Upper lobe of left lung (tissue), 6 donors: ENCODE measurements at places on chromosomes 16 and 17. TPM values are rescaled to one million over a fixed set of nuclear protein-coding genes. Genes with fewer than 3 reads are reported as not detected.

DNA sequence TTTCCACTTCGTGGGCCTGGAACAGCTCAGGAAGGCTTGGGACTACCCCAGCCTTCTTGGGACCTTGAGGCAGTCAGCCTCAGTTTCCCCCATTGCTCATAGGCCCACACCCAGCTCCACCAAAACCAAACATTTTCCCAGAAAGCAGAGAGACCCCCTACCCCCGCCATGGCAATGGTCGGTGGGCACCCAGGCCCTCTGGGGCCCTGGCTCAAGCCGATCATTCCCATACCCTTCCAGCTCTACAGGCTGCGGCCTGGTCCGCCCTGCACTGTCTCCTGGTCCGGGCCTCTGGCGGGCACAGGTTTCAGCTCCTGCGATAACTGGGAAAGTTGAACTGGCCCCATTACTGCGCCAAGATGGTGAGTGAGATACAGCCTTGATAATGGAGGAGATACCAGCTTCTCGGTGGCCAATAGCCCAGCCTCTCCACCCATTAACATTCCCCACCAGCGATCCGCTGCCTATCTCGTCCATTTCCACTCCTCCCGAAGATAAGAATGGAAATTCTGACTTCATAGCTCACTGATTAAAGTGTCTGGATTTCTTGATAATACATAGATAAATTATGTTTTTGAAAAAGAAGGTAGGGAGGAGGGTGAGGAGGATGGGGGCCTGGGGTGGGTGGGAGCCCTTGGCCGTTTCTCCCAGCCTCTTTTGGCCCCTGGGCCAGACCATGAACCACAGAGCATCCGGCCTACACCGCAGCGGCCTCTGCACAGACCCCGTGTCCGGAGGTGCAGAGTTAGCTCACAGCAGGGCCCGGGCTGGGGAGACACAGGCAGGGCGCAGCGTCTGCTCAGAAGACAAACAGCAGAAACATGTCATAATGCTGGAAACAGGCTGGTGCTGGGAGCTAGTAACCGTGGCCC, 11.6 kb downstream of the ZFPM1 start:
- H3K4me1 ChIP-seq, result peaks cover 8% of the 10 kb centered on the region
- no peaks in the 10 kb centered on the region for H3K27me3 ChIP-seq
- H3K36me3 ChIP-seq, result no peaks in the 10 kb centered on the region
- H3K4me3 ChIP-seq, result no peak overlapping the region
- no peak for DNase-seq

- H3K27ac ChIP-seq, result peak within 1 kb of the TSS; percentile 86
- H3K4me1 ChIP-seq, result no peaks in the 10 kb centered on the region
- H3K4me3 ChIP-seq, result peak within 1 kb of the TSS; percentile 77
- peak; percentile 93 for DNase-seq
- H3K36me3 ChIP-seq, result no peaks in the 10 kb centered on the region
- H3K27me3 ChIP-seq, result no peaks in the 10 kb centered on the region
Measured at GRCh38 chr16:55508941-55509931, at the start of gene LPCAT2. LPCAT2 (plus strand) TSS chr16:55509072; CDS start chr16:55509182, 110 bp downstream.

- H3K4me1 ChIP-seq, result peaks cover 15% of the 10 kb centered on the region
- H3K27ac ChIP-seq, result no peak overlapping the region
- H3K36me3 ChIP-seq, result no peaks in the 10 kb centered on the region
- DNase-seq, result no peak
Measured at GRCh38 chr17:17414341-17414805, 62.4 kb upstream of the MED9 start.

DNA sequence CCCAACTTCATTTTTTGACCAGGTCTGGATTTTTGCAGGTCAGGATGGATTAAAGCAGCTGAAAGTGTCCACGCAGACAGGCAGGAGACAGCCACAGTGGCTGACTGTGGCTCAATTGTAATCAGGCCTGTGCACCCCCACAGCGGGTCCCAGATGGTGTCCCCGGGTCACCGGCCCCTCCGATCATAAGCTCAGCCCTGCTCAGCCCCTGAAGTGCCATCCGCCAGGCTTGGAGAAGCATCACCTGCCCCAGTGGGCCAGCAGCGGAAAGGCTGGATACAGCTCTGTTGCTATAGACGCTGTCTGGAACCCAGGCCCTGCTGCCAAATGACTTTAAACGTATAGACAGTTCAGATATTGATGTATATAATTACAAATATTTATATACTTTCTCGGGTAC, 60.6 kb downstream of the RPH3AL start:
- peaks cover 6% of the 10 kb centered on the region for H3K36me3 ChIP-seq
- no peaks in the 10 kb centered on the region for H3K27me3 ChIP-seq
- no peak overlapping the region for H3K4me3 ChIP-seq
- DNase-seq, result peak; percentile 12

The SLC2A4 gene
- total RNA-seq, result 1.1 TPM

DNA sequence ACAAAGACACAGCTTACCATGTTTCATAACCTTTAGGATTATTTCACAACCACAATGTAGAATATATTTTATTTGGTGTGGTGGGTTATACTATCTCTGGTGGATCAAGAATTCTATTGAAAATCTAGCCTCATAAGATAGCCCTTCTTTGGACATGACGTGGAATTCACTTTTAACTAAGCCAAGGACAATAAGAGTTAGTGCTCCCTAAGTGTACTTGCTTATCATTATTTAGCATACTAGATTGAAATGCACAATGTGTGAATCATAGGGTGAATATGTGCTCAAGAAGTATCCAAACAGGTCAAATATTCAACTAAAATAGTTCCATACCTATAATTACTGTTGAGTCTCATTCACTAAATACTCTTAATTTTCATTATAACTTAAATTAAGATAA, 1179.5 kb upstream of the GOT2 start:
- no peaks in the 10 kb centered on the region for H3K27me3 ChIP-seq
- no peaks in the 10 kb centered on the region for H3K36me3 ChIP-seq
- H3K4me3 ChIP-seq, result no peak overlapping the region

- H3K27me3 ChIP-seq, result no peaks in the 10 kb centered on the region
- DNase-seq, result no peak
- H3K36me3 ChIP-seq, result no peaks in the 10 kb centered on the region
- no peak overlapping the region for H3K27ac ChIP-seq
- no peaks in the 10 kb centered on the region for H3K4me1 ChIP-seq
- H3K4me3 ChIP-seq, result no peak overlapping the region
Measured at GRCh38 chr17:53607475-53607874, 215.3 kb upstream of the KIF2B start.

The CRYBA1 gene
- not detected for total RNA-seq

- H3K27me3 ChIP-seq, result peaks cover 52% of the 10 kb centered on the region
- DNase-seq, result no peak
- H3K36me3 ChIP-seq, result no peaks in the 10 kb centered on the region
- no peak overlapping the region for H3K4me3 ChIP-seq
- H3K27ac ChIP-seq, result no peak overlapping the region
Measured at GRCh38 chr17:2051933-2052559, 2.9 kb upstream of the HIC1 start.

The ZFPM1 gene
- 5.8 TPM for total RNA-seq

The CBX1 gene
- 28.4 TPM for total RNA-seq

DNA sequence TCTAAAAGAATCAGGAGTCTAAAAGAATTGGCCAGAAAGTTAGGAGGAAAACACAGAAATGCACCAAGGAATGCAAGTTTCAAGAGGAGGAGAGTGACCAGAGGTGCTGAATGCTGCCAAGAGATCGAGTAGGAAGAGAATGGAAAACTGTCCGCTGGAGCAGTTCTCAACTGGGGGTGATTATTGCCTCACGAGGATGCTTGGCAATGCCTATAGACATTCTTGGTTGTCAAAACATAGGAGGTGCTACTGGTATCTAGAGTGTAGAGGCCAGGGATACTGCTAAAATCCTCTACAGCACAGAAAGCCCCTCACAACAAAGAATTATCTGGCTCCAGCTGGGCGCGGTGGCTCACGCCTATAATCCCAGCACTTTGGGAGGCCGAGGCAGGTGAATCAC, 82.1 kb upstream of the NOL11 start:
- H3K4me3 ChIP-seq, result no peak overlapping the region
- H3K27me3 ChIP-seq, result no peaks in the 10 kb centered on the region
- peaks cover 4% of the 10 kb centered on the region for H3K36me3 ChIP-seq
- no peak overlapping the region for H3K27ac ChIP-seq

- no peak overlapping the region for H3K4me3 ChIP-seq
- H3K27me3 ChIP-seq, result no peaks in the 10 kb centered on the region
- no peak overlapping the region for H3K27ac ChIP-seq
Measured at GRCh38 chr16:72189865-72190371, 18.0 kb upstream of the PMFBP1 start.

DNA sequence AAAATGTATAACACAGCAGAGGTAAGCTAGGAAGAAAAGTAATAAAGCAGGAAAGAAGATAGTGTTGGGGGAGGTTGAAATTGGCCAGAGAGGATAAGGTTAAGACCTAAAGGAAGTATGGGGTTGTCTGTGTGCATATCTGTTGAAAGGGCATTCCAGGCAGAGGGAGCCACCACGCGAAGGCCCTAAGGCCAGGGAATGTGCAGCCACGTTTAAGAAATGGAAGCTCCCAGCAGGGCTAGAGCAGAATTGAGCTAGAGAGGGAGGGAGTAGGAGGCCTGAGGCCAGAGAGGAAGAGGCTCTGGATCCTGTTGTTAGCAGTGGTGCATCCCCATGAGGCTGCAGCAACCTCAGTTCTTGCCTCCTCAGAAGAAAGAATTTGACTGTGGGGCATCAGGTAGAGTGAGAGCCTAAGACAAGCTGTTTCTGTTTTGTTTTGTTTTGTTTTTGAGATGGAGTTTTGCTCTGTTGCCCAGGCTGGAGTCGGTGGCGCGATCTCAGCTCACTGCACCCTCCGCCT, 59.0 kb upstream of the CACNG5 start:
- H3K4me1 ChIP-seq, result peaks cover 12% of the 10 kb centered on the region
- no peaks in the 10 kb centered on the region for H3K36me3 ChIP-seq
- H3K4me3 ChIP-seq, result no peak overlapping the region
- no peak for DNase-seq

- no peaks in the 10 kb centered on the region for H3K27me3 ChIP-seq
- no peak overlapping the region for H3K27ac ChIP-seq
- no peaks in the 10 kb centered on the region for H3K36me3 ChIP-seq
- H3K4me3 ChIP-seq, result no peak overlapping the region
Measured at GRCh38 chr16:79047337-79047736, 553.2 kb downstream of the MAF start.

The CCL16 gene
- 0.20 TPM for total RNA-seq

The SLFN12L gene
- 13.3 TPM for total RNA-seq

GRCh38 chr17:14746822-14747602, 446.1 kb downstream of the HS3ST3B1 start:
- H3K27ac ChIP-seq, result peak overlapping the region; percentile 52
- H3K4me3 ChIP-seq, result no peak overlapping the region
- DNase-seq, result peak; percentile 41
- H3K4me1 ChIP-seq, result no peaks in the 10 kb centered on the region
- H3K27me3 ChIP-seq, result no peaks in the 10 kb centered on the region

DNA sequence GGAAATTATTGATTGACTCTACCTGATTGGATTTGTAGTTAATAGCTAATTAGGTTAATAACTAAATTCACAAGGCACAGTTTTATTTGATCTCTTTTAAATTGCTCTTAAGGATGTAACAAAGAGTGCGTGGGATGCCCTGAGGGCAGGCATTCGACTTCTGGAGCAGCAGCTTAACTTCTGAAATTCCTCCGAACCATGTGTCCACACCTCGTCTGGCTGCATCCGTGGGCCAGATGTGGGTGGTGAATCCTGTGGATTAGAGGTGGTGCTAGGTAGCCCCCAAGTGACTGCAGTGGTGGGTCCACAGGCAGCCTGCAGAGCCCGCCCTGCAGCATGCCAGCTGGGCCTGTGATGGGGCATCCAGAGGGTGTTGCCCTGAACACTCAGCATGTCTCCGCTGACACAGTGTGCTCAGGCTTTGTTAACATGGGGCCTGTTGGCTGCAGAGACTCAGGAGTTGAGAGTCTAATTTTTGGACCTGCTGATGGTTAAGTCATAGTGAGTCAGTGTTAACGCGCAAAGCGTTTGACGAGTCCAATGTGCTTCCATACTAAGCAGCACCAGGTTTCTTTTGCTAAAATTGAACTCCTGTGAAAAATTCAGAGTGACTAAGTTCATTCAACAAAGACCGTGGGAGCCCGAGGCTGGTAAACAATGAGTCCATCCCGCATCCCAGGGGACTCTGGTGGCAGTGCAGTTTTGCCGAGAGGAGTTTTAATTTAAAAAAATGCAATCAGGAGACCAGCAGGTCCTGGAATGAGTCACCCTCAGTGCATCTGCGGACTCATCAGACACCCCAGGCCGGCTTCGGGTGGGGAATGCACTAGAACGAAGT, 3.8 kb upstream of the NPB start:
- no peak overlapping the region for H3K27ac ChIP-seq
- H3K27me3 ChIP-seq, result no peaks in the 10 kb centered on the region
- DNase-seq, result no peak
- H3K36me3 ChIP-seq, result peaks cover 71% of the 10 kb centered on the region
- peaks cover 12% of the 10 kb centered on the region for H3K4me1 ChIP-seq

The CARD14 gene
- 0.71 TPM for total RNA-seq

DNA sequence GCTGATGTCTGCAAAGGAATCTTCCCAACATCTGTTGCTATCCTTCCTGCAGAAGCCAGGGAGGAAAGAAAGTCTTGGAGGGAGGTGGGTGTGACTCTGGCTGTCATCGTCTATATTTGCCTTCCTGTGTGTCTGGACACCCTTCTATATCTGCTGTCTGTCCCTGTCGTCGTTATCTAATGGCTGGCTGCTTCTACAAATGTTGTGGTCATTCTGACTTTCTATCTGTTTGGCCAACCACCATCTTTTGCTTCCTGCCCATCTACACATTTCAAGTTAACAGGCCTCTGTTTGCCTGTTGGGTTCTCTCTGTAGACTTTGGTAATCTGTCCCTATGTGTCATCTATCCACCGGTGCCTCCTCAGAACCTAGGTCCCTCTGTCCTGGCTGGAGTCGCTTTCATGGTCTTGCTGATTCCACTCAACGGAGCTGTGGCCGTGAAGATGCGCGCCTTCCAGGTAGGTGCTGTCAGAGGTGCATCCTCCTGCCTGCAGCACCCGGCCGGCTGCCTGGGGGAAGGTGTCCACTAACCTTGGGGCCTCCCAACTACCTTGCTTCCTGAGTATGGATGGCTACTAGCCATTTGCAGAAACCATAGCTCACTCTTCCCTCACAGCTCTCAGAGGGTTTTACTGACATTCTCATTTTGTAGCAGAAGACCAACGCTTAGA, 30.2 kb downstream of the ABCC3 start:
- H3K27me3 ChIP-seq, result no peaks in the 10 kb centered on the region
- peaks cover 25% of the 10 kb centered on the region for H3K4me1 ChIP-seq
- no peak overlapping the region for H3K4me3 ChIP-seq
- DNase-seq, result no peak
- no peak overlapping the region for H3K27ac ChIP-seq

GRCh38 chr17:28471531-28472342, 1.7 kb upstream of the SLC13A2 start:
- H3K27ac ChIP-seq, result no peak overlapping the region
- H3K27me3 ChIP-seq, result no peaks in the 10 kb centered on the region
- H3K4me3 ChIP-seq, result no peak overlapping the region
- DNase-seq, result no peak

The CACNG4 gene
- total RNA-seq, result 17.0 TPM

GRCh38 chr16:53775821-53776431, 72.0 kb downstream of the FTO start:
- H3K27me3 ChIP-seq, result no peaks in the 10 kb centered on the region
- peak; percentile 73 for DNase-seq
- H3K36me3 ChIP-seq, result no peaks in the 10 kb centered on the region
- H3K4me3 ChIP-seq, result no peak overlapping the region
- peak overlapping the region; percentile 67 for H3K27ac ChIP-seq
